ENCODE measurements at places on chromosomes 5 and 9.

- no peak for DNase-seq
Observed at GRCh38 chr5:76271836-76272235, 131.2 kb upstream of the IQGAP2 start.

- DNase-seq, result no peak
Observed at GRCh38 chr9:114098936-114099668, at the start of gene KIF12. KIF12 (minus strand) TSS chr9:114099292; CDS start chr9:114099276, 16 bp downstream.

GRCh38 chr9:135230817-135231520 is 143.5 kb downstream of the OLFM1 start:
- DNase-seq, result no peak

- DNase-seq, result no peak
Observed at GRCh38 chr5:141717043-141717442, 35.0 kb upstream of the ARAP3 start.

DNA sequence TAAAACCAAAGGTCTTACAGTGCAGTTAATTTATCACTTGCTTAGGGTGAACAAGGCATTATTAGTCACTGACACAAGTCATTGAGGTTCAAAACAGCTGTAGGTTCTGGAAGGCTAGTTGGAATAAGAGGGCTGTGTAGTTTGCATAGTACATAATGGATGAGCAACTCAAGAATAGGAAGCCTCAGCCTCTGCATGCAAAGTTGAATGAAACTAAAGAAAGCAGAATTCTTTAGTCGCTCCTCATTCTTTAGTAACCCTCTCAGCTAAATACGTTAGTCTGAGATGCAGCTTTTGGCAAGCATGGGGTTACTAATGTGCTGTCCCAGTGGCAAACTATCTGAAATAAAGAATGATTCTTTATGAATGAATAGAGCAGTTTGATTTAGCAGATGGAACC is 74.2 kb downstream of the ADGRV1 start:
- no peak for DNase-seq

DNA sequence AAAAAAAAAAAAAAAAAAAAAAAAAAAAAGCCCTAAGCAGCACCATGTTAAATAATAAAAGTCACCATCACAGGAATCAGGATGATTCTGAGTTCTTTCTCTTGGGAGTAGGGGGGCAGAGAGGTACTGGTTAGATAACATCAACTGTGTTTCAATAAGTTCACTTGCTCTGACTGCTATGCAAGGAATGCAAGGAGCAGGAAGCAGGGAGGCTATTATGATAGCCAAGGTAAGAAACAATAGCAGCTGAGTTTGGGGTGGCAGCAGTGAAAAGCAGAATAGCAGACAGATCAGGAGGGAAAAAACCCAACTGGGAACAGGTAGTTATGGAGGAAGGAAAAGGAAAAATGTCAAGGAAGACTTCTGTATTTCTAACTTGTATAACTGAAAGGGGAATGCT is 8.2 kb downstream of the CEP120 start:
- DNase-seq, result no peak

DNA sequence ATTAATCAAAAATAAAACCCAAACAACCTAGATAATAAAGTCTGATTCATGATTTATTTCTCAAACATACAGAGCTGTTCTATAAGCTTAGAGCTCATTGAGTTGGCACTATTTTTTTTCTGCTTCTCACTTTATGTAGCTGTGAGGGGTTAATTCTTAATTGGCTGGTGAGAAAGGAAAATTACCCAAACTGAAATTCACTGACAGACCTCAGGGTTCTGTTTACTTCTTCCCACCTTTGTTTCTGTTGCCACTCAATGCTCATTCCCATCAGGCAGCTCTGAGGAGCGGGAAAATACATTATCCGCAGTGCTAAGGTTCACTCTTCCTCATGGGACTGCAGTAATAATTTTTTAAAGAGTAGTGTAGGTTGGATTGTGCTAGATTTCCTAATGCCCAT is 139.9 kb downstream of the KCTD16 start:
- DNase-seq, result no peak

DNA sequence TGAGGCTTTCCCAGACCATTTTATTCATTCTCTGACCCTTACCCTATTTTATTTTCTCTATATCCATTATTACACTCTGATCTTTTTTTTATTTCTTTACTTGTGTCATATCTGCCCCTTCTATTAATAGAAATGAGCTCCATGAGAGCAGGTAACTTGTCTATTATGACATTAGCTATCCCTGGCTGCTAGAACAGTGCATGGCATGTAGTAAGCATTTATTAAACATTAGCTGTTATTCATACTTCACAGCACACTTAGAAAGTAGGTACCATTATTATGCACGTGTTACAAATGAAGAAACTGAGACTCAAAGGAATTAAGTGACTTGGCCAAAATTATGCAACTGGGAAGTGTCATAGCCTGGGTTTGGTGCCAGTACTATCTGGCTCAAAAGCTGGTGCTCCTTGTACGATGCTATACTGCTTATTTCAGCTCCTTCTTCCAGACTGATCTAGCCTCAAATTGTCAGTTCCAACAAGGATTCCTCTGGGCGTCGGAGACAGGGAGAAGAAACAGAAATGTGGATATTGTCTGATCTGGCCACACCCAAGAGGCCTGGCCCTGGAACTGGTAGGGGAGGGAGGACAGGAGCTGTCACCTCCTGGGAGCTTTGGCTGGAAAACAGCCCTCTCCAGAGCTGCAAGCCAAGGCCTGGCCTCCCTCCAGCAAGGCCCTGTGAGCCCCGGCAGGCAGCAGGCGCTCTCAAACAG is 10.8 kb upstream of the NIPAL4 start:
- no peak for DNase-seq

DNA sequence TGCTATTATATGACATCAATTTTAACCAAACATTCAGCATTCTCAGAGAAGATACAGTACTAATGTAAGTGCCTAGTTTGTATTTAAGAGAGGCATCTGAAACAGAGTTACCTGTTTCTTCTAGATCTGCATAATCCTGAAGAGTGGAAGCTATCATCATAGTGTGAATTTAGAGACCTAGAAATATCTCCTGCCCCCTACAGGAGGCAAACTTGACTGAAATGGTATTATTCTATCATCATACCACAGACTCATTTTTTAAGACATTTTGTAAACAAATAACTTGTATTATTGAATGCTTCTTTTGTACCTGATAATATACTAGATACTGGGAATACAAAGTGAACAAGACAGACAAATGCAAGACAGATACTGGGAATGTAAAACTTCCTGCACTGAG is 216.8 kb upstream of the RPS23 start:
- no peak for DNase-seq

DNA sequence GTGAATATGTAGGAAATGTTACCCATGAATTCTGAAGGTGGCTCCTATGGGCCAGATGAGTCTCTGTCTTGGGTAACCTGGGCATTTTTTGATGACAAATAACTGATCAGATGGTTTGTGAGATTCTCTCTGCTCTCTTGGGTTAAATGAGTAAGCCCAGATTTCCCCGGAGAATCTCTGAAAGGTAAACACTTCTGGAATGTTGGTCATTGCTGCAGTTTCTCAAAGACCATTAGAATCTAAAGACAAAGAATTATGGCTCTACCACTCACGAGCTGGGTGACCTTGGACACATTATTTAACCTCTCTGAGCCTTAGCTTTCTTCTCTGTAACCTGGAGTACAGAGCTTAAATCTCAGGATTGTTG is 191.2 kb downstream of the DAB2IP start:
- DNase-seq, result no peak

DNA sequence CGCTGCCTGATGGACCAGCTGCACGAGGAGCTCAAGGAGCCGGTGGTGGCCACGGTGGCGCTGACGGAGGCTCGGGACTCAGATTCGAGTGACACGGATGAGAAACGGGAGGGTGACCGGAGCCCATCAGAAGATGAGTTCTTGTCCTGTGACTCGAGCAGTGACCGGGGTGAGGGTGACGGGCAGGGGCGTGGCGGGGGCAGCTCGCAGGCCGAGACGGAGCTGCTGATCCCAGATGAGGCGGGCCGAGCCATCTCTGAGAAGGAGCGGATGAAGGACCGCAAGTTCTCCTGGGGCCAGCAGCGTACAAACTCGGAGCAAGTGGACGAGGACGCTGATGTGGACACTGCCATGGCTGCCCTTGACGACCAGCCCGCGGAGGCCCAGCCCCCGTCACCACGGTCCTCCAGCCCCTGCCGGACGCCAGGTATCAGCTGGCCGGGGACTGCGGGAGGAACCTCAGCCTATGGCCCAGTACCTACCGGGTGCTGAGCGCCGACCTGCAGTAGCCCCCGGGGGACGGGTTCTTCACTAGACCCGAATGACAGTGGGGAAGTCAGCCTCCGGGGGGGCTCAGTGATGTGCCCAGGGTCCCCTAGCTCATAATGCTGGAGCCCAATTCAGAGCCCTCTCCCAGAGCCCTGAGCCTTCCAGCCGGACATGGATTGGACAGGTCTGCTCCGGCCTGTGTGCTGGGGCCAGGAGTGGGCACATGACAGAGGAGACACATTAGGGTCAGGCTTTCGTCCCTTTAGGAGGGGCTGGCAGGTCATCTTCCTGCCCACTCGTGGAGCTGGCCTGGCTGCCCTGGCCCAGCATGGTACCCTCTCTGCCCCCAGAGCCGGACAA is 33.0 kb downstream of the USP20 start:
- DNase-seq, result no peak

- DNase-seq, result no peak
Observed at GRCh38 chr5:92455011-92455410, 1071.9 kb upstream of the ARRDC3 start.

Data from T-helper 2 cell (primary cell).